ENCODE measurements at places on chromosomes 5 and 9. TPM values are rescaled to one million over a fixed set of nuclear protein-coding genes. Genes with fewer than 3 reads are reported as not detected.

The CBY3 gene
- not detected for total RNA-seq

- H3K36me3 ChIP-seq = no peaks in the 10 kb centered on the region
- peaks cover 8% of the 10 kb centered on the region for H3K4me1 ChIP-seq
- DNase-seq = peak; percentile 8
- no peaks in the 10 kb centered on the region for H3K27me3 ChIP-seq
These were observed 3.7 kb downstream of the C9 start for GRCh38 chr5:39360471-39361111.

GRCh38 chr5:163089230-163089629, 348.2 kb upstream of the CCNG1 start:
- H3K4me3 ChIP-seq = no peak overlapping the region
- H3K27ac ChIP-seq = no peak overlapping the region
- peaks cover 17% of the 10 kb centered on the region for H3K27me3 ChIP-seq
- H3K4me1 ChIP-seq = no peaks in the 10 kb centered on the region

DNA sequence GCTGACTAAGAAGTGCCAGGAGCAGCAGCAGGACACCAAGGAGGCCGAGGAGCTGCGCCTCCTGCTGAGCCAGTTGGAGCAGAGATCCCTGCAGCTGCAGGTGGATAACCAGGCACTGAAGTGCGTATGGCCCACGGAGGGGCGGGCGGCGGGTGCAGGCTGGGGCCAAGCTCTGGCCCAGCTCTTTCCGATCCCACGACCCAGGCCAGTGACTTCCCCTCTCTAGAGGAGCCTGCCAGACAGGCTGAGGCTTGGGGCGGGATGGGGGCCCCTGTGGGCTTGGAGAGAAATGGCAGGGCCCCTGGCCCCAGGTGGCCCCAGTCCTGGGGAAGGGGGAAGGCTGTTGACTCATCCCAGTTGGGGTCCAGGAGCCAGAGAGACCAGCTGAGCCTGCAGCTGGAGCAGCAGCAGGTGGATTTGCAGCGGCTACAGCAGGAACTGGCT, 3.6 kb downstream of the PTRH1 start:
- peaks cover 7% of the 10 kb centered on the region for H3K4me1 ChIP-seq
- H3K36me3 ChIP-seq = no peaks in the 10 kb centered on the region
- no peak overlapping the region for H3K4me3 ChIP-seq

DNA sequence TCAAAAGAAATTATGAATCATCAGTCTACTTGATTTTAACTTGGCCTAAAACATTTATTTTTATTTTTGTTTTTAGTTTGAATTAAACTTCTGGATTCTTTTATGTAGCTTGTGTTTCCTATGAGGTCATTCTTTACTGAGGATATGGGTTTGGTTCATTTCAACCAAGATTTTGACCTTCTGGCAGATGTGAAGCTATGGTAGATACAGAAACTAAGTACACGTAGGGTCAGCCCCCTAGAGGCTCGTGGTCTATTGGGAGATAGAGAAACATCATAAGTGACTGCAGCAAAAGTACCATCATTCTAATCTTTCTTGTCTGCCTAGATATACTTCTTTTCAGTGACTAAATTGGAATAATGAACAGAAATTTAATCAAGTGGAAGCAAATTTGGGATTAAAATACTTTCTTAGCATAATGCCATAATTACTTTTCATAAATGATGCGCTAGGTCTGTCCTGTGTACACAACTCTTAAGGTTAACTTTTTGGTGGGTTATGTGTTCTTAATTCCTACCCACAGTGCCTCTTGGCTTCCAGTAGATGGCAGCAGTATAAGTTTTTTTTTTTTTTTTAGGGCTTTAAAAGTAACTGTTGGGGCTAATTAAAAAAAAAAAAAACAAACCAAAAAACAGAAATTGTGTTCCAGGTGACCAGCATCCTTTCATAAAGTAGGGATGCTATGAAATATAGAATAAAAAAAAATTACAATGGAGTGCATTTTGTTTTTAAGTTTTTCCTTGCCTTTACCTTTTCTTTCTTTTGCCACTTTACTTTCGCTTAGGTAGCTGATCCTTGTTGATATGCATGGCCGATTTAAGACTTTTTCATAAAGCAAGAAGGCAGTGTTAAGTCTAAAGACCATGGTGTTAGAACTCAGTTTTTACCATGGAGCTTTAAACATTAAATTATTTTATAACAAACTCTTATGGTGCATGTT, 49.9 kb downstream of the LRRTM2 start:
- peaks cover 7% of the 10 kb centered on the region for H3K4me1 ChIP-seq
- DNase-seq = peak; percentile 24
- H3K27me3 ChIP-seq = no peaks in the 10 kb centered on the region
- H3K27ac ChIP-seq = no peak overlapping the region

- no peaks in the 10 kb centered on the region for H3K27me3 ChIP-seq
- H3K4me3 ChIP-seq = no peak overlapping the region
- no peak for DNase-seq
- no peaks in the 10 kb centered on the region for H3K4me1 ChIP-seq
These were observed 264.6 kb upstream of the TAS2R1 start for GRCh38 chr5:9894571-9895301.

- H3K27ac ChIP-seq = no peak overlapping the region
- H3K36me3 ChIP-seq = peaks cover 14% of the 10 kb centered on the region
- no peak for DNase-seq
- no peak overlapping the region for H3K4me3 ChIP-seq
These were observed 57.9 kb downstream of the SHB start for GRCh38 chr9:38010918-38011704.

DNA sequence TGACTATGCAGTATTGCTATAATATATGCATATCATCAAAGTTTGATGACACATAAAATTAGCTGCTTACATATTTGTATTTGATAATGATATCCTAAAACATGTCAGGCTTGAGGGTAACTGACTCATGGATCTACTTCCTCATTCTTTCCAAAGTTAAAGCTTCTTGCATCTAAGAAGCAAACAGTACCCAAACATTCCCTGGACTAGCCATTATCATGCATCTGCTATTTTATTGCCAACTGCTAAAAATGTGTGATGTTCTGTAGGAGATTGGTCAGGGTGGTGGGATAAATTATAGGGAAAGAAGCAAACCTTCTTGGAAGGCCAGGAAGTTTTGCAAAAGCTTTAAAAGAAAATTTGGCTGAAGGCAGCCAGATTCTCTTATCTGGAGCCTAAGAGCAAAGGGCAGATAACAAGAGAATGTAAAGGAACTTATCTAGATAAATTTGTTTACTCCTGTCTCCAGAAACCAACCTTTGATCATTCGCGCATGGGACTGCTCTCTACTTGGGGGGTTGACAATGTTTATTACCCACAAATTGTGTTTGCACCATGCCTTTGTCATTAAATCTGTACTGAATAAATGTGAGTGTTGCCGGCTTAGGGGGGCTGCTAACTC, 604.1 kb upstream of the TLE4 start:
- no peak overlapping the region for H3K27ac ChIP-seq
- peaks cover 10% of the 10 kb centered on the region for H3K4me1 ChIP-seq
- no peaks in the 10 kb centered on the region for H3K27me3 ChIP-seq
- no peak for DNase-seq

- H3K27ac ChIP-seq = no peak overlapping the region
- no peaks in the 10 kb centered on the region for H3K4me1 ChIP-seq
- H3K27me3 ChIP-seq = no peaks in the 10 kb centered on the region
These were observed 197.0 kb downstream of the TAF11L14 start for GRCh38 chr5:17831279-17831678.

The ECM2 gene
- 13.5 TPM for total RNA-seq

GRCh38 chr5:134423376-134423775, 11.7 kb upstream of the CDKN2AIPNL start:
- H3K36me3 ChIP-seq = peaks cover 6% of the 10 kb centered on the region
- H3K27me3 ChIP-seq = no peaks in the 10 kb centered on the region
- no peak for DNase-seq
- no peak overlapping the region for H3K4me3 ChIP-seq
- H3K27ac ChIP-seq = no peak overlapping the region
